Activated CD8-positive, alpha-beta memory T cell treated with anti-CD3 and anti-CD28 coated beads for 1 hour (primary cell): ENCODE measurements at places on chromosomes 5 and 9.
A peak's percentile ranks its signal among the peaks of the same experiment; 100 is the strongest.

- DNase-seq = no peak
Measured at GRCh38 chr5:168939887-168940544, 360.8 kb upstream of the PANK3 start.

DNA sequence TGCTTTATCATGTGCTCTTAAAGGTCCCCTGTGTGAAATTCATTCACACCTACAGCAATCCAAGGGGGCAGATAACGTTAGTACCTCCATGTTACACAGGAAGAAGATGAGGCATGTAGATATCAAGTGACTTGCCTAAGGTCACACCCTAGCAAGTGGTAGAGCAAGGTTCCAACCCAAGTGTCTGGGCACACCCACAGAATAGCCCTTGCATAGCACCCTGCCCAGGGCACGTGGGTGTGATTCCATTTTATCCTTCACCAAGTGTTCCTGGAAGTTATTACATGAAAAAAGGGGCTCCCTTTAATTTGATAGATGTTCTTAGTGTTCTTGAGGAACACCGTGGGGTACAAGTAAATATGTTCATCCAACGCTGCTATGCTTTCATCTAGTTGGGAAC lies 4.9 kb downstream of the TMEM171 start:
- DNase-seq = no peak

GRCh38 chr9:116647515-116647809 lies 39.6 kb upstream of the TRIM32 start:
- no peak for DNase-seq

GRCh38 chr9:133779516-133780403 lies 41.6 kb upstream of the SARDH start:
- no peak for DNase-seq

DNA sequence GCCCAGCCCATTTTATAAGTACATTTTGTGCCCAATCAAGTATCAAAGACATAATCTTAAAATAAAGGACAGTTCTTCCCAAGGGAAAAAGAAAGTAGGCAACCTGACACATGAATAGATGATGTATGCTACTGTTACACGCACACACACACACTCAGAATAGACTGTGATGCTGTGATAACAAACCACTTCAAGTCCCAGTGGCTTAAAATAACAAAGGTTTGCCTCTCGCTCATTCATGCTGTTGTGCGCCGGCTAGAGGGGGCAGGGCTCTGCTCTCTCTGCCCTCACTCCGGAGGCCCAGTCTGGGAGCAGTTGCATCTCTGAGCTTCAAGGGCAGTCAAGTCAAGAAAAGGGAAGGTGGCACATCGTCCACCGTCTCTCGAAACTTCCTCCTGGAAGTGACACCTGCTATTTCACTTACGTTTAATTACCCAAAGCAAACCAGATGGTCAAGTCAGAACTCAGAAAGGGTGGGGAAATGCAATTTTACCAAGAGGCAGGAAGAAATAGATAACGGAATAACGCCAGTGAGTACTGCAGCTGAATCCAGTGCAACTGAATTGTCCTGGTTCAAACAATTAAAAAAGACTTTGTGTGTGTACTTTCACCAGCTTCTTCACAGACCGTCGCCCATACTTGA lies 43.3 kb downstream of the ANKRD33B start:
- no peak for DNase-seq

GRCh38 chr9:17876687-17877086 lies 297.8 kb downstream of the SH3GL2 start:
- DNase-seq = no peak

DNA sequence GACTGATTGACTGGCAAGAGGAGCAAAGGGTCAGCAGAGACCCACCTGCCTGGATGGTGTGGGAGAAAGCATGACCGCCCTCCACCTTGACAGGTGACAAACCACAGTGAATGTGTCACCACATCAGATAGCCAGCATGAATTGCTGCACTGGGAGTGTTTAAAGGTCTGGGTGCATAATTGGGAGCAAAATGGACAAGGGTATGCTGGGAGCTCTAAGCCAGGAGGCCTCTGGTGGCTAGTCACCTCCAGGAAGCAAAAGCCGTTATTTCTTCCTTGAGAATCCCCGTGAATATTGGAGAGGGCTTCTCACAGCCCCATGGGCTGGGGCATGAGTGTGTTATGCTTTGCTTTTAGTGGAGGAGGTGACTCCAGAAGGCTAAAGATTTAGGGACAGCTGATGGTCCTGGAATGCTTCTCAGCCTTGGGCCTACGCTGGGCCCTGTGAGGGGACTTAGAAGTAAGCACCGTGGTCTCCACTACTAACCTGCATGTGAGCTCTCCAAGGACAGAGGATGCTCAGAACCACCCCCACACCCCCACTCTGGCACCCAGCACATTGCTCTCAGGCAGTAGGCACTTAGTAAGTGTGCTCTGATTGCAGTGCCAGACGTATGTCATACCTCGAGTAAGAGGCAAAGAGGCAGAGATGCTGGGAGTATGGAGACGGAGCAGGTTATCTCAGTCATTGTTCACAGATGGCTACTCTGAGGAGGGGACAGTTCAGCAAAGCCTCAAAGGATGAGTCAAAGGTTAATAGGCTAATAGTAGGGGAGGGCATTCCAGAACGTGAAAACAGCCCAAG lies 9.1 kb upstream of the IRF1 start:
- DNase-seq = no peak

DNA sequence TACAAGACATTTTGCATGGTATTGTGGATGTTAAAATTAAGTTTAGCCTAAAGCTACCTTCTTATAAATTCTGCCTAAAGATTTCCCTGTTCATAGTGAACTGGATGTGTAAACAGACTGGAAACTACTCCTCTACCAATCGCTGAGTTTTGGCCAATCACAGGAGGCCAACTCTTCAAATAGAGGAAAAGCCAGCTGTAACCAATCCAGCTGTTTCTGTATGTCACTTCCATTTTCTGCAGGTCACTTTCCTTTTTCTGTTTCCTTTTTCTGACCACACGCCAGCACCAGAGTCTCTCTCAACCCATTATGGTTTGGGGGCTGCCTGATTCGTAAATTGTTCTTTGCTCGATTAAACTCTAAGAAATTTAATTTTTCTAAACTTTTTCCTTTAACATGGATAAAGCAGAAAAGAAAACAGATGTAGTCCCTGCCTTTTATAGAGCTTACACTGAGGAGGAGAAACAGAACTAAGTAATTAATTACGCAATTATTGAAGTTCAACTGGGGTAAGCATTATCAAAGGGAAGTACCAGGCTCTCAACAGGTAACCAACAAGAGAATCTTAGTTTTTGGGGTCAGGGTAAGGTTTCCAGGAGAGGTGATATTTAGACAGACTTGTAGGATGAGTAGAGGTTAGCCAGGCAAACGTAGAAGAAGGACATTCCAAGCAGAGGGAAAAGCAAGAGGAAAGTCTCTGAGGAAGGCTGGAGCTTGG lies 27.7 kb downstream of the RANBP3L start:
- no peak for DNase-seq

- no peak for DNase-seq
Measured at GRCh38 chr9:14243514-14244042, 70.4 kb downstream of the NFIB start.

GRCh38 chr5:32489791-32490562 lies 45.4 kb upstream of the ZFR start:
- peak; percentile 56 for DNase-seq

DNA sequence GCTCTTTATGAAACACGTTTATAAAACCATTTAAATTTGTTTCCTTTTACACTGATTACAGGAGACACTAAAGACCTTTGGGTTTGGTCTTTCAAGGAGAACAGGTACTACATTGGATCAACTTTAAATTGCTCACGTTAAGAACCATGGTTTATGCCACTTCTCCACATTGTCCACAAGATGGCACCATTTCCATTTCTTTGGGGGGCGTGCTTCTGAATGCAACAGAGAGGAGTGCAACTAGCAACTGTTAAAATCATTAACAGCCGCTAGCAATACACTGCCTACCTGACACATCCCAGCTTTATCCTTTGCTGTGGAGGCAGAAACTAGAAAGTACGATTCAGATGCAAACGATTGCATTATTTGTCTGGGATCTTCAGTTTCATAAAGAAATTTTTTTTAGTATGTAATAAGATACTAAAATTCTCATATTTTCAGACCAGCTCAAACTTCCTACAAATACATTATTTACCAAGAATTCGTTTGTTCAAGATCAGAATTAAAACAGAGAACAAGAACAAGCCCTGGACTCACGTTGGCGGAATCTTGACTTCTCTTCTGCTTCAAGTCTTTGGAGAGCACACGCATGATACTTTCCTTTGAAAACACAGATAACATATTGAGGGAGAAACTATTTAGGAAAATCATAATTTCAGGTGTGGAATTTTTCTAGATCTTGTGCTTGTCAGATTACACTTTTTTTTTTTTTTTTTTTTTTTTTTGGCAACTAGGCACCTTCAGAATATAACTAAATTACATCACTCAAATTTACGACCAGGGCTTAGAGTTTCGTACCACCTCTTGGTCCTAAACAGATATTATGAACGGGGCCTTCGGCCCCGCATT lies 702 bp downstream of the CDC20B start:
- no peak for DNase-seq

GRCh38 chr9:28853477-28853876 lies 1280.2 kb upstream of the C9orf72 start:
- no peak for DNase-seq

DNA sequence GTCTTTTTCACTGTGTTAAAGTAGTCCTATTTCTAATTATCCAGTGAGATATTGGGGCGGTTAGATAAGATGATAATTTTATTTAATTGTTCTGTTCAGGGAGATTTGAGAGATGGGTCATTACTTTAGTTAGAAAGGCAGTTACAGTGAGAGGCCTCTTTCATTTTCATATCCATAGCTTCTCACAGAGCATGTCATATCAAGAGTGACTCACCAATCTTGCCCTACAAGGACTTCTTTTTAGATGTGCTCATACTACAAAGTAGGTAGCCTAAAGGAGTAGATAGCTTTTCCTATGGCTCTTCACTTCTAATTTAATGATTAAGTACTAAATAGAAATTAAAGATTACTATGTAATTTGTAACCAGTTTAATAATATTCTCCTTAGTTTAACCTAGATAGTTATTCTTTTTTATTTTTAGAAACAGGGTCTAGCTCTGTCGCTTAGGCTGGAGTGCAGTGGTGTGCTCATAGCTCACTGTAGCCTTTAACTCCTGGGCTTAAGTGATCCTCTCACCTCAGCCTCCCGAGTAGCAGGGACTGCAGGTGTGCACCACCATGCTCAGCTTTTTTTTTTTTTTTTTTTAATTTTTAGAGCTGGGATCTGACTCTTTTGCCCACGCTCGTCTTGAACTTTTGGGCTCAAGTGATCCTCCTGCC lies 71.0 kb downstream of the FER start:
- no peak for DNase-seq

GRCh38 chr5:28807195-28807729 lies 1768.9 kb upstream of the CDH9 start:
- DNase-seq = no peak

GRCh38 chr9:97501972-97502221 lies 431 bp downstream of the TMOD1 start:
- no peak for DNase-seq

GRCh38 chr9:38761999-38762398 lies 42.1 kb upstream of the FAM240B start:
- DNase-seq = no peak

DNA sequence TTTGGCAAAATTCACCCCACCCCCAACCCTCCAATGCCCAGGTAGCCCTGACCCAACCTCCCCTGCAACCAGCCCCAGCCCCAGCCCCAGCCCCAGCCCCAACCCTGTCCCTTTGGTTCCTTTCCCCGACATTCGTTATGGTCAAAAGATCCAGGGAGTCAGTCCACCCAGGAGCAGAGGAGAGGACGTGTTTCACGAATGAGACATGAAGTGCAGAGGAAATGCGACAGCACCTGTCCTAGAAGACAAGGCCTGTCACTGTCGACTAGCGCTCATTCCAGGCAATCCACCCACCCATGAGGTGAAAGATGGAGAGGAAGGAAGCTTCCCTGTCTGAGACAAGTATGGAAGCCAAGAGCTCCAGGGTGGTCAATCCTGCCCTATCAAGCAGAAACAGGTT lies 485.0 kb downstream of the SPATA31A7 start:
- DNase-seq = no peak
